NCI-H2081 (cell line): ENCODE measurements at places on chromosomes 7 and 10.
A peak's percentile ranks its signal among the peaks of the same experiment; 100 is the strongest.

- no peak for DNase-seq
Measured at GRCh38 chr7:50731703-50732582, 50.8 kb downstream of the GRB10 start.

GRCh38 chr10:25978771-25979170 lies 44.7 kb downstream of the MYO3A start:
- no peak for DNase-seq

GRCh38 chr10:78301891-78302738 lies 268.5 kb downstream of the RPS24 start:
- peak; percentile 2 for DNase-seq

DNA sequence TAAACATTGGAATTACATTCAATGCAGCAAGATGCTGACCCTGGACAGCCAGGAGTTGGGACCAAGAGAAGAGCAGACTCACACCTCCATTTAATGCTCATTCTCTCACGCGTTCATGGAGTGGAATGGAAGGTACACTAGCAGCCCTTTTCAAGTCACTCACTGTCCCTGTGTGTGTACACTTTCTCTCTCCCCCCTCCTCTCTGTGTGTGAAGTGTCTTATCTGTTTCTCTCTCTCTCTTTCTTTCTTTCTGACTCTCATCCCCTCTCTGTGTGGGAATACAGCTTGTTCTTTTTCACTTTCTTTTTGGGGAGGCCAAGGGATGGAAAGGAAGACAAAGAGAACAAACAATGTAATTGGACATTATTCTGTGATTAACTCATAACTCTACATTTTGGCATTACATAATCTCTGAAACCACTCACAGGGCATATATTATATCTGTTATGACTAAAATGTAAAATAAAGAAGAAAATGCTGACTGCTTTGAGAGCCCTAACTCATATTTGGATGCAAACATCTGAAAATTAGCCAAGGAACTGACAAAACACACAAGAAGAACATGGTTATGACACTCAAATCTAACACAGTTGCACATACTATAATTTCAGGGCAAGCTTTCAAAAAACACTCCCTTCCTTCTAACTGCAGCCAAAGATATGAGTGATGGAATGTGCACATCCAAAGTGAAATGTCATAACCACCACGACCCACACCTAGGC lies 188.8 kb downstream of the PARD3 start:
- no peak for DNase-seq

- DNase-seq, result no peak
Measured at GRCh38 chr7:47501406-47501805, 80.5 kb downstream of the TNS3 start.

DNA sequence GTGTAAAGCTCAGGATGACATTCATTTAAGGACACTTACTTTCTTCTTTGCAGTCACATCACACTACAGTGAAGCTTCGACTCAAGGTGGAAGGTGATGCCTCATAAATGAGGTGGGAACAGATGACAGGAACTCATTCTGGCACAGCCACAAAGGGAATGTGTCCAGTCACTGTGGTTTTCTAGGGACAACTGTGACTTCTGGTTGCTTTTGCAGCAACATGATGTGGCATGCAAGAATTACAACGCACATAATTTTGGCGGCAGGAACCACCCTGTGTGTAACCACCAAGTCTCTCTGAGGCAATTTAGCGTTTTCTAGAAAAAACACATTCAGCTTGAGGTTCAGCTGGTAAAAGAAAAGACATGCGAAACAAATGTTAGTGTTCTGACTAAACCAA lies 32.0 kb upstream of the FERD3L start:
- peak; percentile 7 for DNase-seq

DNA sequence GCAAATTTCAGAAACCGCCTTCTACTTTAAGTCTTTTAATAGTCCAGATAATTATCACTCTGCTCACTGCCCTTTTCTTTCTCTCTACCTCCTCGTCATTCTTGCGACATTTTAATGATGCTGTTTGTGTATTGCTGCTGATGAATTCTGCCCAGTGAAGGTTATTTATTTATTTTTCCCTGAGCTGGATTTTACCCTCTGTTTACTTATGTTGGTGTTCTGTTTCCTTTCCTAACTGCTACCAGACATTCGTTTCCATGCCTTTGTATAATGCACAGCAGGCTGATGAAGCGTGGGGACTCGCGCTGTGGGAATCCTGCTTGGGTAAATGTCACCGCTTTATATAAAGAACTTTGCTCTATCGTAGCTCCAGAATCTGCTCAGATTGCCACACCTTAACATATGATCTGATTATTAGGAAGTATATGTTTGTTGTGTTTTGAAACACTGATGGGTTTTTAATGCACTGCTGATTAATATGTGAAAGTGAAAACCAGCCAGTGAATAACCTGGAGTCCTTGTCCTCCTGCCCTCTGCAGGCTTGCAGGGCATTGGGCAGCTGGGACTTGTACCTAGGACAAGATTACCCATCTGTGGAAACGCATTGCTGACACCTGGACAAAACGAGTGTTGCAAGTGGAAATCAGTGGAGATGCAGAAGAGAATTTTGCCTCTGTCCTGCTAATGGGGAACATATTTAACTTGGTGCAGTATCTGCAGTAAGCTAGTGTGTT lies 291.5 kb downstream of the SDK1 start:
- peak; percentile 73 for DNase-seq

DNA sequence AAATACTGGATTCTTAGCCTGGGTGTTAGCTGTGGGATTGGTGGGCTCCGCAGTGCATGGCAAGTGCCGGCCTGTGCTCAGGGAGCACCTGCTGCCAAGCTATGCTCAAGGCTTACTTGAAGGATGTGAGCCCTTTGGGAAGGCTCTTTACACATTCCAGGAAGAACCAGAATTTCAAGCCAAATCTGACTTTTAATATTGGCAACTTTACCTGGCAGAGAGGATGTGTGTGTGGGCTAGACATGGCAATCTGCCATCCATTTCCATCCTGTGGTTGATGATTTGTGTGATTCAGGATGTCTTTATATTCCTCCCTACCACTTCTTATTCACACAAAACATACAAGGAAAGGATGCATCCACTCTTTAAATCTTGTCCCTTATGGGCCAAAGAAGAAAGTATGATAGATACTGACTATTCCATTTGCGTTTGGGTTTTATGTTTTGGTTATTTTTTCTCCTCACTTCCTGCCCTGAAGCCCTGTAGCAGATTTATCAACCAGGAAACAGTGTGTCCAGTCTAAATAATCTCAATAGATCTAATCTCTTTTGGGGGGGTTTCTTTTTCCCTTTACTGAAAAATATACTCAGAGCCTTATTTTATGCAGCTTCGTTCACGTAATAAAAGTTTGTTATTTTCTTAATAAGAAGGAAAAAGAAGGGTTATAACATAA lies 247.1 kb downstream of the COBL start:
- no peak for DNase-seq

DNA sequence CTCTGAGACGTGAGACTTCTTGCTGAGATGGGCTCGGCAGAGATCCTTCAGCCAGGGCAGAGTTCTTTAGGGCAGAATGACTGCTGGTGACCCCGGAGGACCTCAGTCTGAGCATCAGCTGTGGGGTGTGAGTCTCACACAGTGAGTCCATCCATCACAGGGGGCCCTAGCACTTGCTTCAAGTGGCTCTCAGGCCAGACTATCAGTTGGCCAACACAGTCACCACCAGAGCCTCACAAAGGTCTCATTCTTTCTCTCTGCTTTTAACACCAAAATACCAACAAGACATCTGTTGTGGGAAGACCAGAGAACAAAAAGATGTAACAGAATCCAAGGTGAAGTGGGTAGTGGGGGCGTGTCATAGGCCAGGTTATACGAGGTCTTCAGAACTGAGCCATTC lies 345.6 kb upstream of the NRP1 start:
- no peak for DNase-seq

GRCh38 chr10:59337201-59337652 lies 25.1 kb downstream of the FAM13C start:
- DNase-seq, result peak; percentile 7

GRCh38 chr7:81934596-81935301 lies 164.9 kb upstream of the HGF start:
- no peak for DNase-seq

DNA sequence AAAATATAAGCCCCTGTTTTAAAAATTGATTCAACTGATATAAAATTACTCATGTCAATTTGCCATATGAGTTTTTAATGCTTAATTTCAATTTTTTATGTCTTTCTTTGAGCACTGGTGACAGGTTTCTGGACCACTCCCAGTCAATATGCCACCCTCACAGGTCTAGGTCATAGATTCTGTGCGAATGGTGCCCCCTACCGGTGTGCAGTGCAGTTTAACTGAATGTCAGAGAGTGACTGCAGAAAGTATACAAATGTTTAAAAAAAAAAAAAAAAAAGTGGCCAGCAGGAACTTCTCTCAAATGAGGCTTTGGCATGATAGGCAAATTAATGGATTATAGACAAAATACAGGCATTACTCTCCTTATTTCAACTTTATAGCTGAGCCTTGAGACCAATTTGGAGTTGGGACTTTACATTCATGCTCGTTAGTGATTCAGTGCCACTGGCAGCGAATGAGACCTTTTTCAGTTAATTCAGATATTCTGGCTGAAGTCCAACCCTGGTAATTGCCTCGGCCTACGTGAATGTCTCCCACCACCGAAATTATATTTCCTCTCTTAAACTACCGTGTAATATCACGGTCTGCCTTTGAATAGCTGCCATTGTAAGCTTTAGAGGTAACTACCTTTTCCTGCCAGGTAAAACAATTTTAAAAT lies 427.6 kb downstream of the PHTF2 start:
- peak; percentile 93 for DNase-seq

DNA sequence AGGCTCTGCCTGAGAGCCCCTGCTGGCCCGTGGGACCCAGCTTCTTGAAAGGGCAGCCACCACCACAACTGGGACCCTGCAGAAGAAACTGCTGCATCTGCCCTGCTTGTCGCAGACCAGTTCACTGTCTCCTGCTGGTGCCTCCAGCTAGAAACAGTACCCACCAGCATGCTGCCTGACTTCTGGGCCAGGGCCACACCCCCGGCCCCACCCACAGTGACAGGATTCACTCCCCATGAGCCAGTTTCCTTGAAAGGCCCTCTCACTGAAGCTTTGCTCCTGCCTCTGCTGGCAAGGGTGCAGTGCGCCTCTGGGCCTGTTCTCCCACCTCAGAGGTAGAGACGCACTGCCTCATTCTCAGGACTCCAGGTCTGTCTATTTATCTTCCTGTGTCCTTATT lies 32.4 kb downstream of the ANXA11 start:
- peak; percentile 33 for DNase-seq

DNA sequence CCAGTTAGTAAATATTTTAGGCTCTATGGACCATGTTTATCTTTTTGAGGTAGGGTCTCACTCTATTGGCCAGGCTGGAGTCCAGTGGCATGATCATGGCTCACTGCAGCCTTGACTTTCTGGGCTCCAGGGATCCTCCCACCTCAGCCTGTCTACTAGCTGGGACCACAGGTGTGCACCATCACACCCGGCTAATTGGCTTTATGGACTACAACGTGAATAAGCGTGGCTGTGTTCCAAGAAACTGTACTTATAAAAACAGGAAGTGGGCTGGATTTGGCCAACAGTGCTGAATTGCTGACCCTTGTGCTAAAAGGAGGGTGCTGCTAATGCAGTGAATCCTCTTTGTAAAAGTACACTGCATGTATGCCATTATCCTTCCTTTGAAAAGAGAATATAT lies 111.7 kb upstream of the CDK13 start:
- DNase-seq, result peak; percentile 88

DNA sequence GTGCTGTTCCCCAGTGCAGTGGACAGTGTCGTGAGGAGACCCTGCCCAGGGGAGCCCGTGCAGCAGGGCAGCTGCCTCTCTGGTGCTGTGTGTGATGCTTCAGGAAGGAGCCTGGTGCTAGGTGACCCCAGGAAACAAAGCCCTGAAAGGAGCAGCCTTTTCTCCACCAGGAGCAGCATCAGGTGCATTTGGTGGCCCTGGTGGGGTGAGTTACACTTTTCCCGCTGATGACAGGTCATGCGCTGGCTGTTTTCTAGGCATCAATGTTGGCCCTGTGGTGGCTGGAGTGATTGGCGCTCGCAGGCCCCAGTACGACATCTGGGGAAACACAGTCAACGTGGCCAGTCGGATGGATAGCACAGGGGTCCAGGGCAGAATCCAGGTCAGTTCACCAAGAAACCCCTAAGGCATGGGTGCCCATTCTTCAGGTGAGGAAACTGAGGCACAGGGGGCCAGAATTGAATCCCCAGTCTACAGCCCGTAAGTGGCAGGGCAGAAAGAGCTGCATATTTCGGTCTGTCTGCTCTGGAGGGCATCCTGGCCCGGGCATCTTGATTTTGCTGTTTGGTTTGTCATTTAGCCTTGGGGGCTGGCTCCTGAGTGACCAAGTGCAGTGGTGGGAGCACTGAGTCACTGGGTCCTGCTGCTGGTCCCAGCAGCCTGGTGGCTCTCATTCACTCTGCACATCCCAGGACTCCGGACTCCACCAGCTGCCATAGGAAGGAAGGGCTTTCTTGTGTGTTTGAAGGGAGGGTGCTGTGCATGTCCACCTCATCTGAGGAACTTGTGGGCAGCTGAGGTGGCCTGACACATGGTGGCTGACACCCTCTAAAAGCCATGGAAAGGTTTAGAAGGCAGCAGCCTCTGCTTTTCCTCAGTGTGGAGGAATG lies 136.3 kb downstream of the ADCY1 start:
- no peak for DNase-seq

DNA sequence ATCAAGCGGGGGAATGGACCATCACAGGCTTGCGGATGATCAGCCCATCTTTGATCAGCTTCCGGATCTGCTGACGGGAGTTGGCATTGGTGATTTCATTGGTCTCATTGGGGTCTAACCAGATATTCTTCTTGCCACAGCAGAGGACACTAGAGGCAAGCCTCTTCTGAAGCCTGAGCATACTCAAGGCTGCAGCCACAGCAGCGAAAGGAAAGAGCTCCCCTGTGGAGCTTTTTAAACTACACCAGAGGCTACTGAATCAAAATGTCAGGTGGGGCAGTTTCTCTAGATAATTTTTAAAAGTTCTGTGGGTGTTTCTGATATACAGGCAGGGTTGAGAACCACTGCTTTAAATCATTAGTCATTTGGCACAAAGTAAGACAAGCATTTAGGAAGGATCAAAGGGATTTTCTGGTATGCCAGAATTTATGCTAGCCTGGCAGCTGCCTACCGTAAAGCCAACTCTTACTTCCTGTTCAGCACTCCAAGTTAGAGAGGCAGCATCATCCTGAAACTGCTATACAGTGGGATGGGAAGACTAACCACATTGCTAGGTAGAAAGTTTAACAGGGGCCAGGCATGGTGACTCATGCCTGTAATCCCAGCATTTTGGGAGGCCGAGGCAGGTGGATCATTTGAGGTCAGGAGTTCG lies 7.0 kb downstream of the NAPEPLD start:
- DNase-seq, result no peak

GRCh38 chr10:18261768-18262231 lies 121.6 kb downstream of the CACNB2 start:
- DNase-seq, result no peak

DNA sequence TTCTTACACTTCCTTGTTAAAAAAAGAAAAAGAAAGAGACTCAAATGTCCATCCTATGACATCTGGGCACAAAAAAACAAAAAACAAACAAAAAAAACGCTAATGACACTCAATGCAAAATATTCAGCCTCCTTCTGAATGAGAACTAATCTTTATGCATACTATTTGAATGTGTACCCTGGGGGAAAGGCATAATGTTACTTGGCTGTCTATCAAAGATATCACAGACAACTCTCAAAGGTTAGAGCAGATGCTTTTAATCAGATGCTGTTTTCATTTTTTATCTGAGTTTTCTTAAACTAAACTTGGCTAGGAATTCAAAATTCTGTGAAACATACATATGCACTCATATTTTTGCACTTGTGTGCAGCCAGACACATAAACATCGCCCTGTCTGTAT lies 745.8 kb downstream of the CNTNAP2 start:
- no peak for DNase-seq
